ENCODE measurements at places on chromosomes 7 and 10.
A peak's percentile ranks its signal among the peaks of the same experiment; 100 is the strongest.

- no peak for DNase-seq
Measured at GRCh38 chr7:1008733-1009363, 25.9 kb downstream of the CYP2W1 start.

DNA sequence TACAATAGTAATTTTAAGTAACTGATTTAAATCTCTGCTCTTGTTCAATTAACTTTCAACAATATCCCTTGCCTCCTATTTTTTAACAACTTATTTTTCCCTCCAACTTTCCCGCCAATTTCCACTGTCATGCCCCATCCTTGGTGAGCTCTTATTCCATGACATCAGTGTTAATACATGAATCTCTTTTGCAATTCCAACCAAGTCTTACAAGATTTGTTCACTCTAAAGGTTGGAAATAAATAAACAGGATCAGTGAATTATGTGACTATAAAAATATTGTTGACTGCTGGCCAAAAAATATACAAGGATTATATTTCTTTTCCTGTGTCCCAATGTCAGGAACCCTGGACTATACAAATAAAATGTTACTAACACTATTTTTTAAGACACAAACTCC is 21.0 kb upstream of the AGMO start:
- DNase-seq: no peak

DNA sequence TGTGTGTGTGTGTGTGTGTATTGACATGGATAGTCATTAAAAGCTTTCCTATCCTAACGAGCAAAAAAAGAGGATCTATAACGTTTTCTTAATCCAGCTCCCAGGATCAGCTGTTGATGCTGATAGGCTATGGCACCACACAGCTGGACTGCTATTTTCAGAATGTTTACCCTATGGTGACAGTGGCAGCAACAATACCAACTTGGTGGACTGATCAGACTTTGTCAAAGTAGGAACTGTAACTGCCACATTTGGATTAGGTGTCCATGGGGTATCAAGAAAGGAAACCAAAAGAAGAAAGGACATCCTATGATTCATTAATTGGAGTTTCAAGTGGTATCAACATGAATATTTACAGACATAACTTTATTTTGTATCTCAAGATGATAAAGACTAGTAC is 2.7 kb upstream of the CLEC5A start:
- DNase-seq: peak; percentile 62

DNA sequence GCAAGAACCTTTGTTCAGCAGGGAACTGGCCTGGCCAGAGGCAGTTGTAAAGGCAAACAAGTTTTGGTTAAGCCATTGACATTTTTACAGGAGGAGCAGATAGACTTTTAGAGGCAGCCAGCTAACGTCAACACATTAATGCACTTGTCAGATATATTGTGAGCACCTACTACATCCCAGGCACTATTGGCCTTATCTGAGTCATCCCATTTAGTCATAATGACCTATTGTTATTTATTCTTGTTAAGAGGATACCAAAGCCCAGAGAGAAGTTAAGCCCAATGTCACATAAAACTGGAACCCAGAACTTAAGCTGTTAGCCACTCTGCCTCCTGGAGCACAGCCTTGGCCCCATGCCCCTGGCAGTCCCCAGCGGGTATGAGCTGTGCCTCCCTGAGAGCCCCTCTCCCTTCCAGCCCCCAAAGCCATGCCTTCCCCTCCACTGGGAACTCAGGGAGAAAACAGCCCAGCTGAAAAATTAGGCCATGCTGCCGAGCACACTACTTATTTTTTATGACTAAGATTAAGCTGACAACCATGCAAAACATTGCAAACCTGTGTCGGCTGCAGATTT is 32.7 kb upstream of the TRIM8 start:
- DNase-seq: no peak

GRCh38 chr10:116877391-116877790 is 28.1 kb downstream of the ENO4 start:
- DNase-seq: no peak

Measured in CD14-positive monocyte (primary cell).